Mammary epithelial cell (primary cell): ENCODE measurements at places on chromosomes 13 and 19. TPM values are rescaled to one million over a fixed set of nuclear protein-coding genes. Genes with fewer than 3 reads are reported as not detected.

DNA sequence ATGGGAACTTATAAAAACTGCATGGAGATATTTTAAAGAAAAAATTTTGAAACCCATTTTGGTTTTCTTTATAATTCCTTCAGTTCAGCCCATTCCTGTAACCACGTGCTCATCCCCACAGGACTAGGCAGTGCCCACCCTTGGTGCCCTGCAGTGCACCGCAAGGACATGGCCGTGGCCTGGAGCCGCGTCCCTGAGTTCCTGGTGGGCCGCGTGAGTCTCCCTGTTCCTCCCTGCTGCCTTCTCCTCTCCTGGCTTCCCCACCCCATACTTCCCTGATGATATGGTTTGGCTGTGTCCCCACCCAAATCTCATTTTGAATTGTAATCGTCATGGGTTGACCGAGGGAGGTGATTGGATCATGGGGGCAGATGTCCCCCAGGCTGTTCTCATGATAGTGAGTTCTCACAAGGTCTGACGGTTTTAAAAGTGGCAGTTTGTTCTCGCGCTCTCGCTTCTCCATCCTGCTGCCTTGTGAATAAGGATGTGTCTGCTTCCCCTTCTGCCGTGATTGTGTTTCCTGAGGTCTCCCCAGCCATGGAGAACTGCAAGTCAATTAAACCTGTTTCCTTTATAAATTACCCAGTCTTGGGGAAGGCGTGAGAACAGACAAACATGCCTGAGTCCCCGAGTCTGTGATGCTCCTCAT, 31.6 kb upstream of the TFDP1 start:
- DNase-seq: no peak

- DNase-seq: no peak
These were observed 296.1 kb upstream of the SLITRK6 start for GRCh38 chr13:86095351-86095750.

Gene KLHL1
- polyA plus RNA-seq: not detected

DNA sequence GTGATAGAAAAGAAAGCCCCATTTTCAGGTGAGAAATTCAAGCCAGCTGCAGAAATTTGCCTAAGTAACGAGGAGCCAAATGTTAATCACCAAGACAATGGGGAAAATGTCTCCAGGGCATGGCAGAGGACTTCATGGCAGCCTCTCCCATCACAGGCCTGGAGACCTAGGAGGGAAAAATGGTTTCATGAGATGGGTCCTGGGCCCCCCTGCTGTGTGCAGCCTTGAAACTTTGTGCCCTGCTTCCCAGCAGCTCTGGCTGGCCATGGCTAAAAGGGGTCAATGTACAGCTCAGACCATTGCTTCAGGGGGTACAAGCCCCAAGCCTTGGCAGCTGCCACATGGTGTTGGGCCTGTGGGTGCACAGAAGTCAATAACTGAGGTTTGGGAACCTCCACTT, 9.9 kb downstream of the N4BP2L1 start:
- DNase-seq: no peak
